ENCODE measurements at places on chromosomes 6 and 20.

GRCh38 chr6:26553635-26554446, 15.7 kb downstream of the HMGN4 start:
- peak; percentile 73 for DNase-seq

DNA sequence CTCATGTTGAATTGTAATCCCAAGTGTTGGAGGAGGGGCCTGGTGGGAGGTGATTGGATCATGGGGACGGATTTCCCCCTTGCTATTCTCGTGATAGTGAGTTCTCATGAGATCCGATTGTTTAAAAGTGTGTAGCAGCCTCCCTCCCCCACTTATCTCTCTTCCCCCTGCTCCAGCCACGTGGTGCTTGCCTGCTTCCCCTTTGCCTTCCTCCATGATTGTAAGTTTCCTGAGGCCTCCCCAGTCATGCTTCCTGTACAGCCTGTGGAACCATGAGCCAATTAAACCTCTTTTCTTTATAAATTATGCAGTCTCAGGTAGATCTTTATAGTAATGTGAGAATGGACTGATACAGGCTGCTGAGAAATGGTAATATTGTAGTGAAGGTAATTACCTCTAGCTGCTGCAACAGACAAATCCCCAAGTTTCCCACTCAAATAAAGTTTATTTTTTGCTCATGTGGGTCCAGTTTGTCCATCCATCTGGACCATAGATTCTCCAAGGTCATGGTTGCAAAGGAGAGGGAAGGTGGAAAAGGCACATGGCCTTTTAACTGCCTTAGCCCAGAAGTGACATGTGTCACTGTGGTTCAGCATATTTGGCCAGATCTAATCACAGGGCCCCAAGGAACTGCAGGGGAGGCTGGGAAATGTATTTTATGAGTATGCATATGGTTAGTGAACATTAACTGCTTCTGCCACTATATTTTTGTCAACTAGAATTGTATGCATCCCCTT, 89.2 kb downstream of the TRMT11 start:
- DNase-seq: no peak

DNA sequence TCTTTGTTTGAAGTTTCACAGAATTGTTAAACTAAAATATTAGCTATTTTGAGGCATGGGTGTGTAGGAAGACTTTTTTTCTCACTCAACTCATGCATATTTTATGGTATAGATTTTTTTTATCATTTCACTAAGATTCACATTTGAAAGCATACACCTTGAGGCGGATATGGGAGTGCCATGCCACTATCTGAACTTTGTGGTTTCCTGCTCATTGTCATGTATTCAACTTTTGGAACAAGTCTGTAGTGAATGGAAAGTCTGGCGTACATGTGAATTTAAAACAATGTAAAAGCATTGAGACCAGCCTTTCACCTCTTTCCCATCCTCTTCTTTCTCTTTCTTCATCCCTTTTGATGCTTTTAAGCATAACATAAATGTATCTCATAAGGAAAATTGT, 147.9 kb downstream of the TPBG start:
- no peak for DNase-seq

GRCh38 chr20:34525709-34526416, 9.6 kb downstream of the DYNLRB1 start:
- no peak for DNase-seq

DNA sequence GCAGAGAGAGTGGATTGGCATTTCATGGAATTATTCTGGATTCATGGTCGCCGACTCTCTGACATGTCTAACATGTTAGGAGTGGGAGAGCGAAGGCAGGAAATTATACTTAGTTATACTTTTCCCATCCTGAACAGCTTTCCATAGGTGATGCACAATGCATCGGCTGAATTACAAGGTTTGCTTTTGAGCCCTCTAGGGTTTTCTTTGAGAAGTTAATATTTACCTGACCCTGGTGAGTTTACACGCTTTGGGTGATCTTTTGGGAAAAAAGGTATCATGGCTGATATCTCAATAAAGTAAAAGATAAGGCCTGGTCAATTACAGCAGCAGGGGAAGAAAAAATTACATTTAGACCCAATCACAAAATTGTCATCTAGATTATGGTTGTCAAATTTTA, 14.0 kb upstream of the NKX2-2 start:
- DNase-seq: no peak

- no peak for DNase-seq
Observed at GRCh38 chr6:122122686-122123085, 276.8 kb upstream of the HSF2 start.

DNA sequence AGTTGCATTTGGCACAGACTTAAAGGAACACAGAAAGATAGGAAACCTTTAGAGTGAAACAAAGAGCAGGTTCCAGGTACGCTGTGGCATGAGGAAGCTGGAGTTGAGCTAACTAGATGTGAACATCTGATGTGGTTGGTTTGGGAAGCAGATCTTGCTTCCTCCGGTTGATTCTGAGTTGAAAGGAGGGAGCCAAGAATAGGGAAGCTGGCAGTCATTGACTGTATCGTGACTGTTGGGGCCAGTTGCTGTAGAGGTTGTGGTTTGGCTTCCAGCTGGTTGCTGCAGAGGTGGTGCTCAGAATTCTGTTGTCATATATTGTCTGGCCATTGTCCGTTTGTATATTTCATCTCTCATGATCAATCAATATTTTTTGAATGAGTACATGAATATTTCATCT, 325.9 kb downstream of the PLCB1 start:
- DNase-seq: no peak

DNA sequence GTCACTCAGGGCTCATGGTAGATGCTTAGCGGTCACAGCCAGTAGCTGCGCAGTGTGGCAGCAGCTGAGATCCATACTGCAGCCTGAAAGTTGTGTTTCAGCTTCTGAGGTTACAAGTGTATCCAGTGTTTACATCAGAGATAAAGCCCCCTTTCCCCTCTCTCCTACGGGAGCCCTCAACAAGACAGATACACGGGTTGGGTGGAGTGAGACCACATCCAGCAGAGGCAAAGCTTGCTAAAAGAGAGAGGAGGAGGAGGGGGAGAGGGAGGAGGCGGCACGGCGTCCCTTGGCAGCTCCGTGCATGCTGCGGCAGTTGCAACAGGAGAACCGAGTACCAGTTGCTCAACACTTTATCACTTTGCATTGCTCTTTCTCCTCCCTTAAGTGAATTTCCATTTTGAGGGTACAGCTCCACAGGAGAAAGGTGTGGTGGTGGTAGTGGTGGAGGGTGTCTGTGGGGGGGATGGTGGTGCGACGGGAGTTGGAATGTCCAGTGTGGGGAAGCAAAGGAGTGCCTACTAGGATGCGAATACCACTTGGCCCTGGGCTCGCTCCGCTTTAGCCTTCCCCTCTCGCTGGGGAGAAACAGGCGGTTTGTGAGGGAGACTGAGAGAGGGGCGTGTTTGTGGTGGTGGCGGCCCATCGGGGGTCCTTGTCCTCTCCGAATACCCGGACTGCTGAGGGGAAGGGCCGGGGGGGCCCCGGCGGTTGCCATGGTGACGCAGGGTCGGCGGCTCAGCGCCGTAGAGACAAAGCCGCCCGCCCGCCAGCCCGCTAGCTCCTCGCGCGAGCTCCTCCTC, 405 bp upstream of the RNF182 start:
- peak; percentile 14 for DNase-seq

- DNase-seq: no peak
Observed at GRCh38 chr6:35727231-35727934, 9.4 kb upstream of the ARMC12 start.

DNA sequence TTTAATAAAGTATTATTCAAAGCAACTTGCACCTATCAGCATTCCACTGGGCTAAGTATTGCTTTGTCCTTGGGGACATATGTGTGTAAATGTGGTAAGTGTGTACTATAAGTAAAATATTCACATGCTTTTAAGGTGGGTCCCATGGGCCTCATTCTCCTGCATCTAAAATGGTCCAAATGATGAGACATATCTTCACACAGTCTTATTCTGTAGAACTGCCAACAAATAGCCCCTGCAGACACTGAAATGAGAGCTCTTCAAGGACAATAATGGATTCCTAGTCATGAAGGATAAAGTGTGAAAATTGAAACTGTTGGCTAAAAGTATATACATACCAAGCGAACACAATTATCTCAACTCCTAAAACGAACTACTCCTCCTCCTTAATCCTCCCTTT, 81.8 kb downstream of the SMLR1 start:
- DNase-seq: no peak

- no peak for DNase-seq
Observed at GRCh38 chr6:148440877-148441453, 98.3 kb downstream of the SASH1 start.

DNA sequence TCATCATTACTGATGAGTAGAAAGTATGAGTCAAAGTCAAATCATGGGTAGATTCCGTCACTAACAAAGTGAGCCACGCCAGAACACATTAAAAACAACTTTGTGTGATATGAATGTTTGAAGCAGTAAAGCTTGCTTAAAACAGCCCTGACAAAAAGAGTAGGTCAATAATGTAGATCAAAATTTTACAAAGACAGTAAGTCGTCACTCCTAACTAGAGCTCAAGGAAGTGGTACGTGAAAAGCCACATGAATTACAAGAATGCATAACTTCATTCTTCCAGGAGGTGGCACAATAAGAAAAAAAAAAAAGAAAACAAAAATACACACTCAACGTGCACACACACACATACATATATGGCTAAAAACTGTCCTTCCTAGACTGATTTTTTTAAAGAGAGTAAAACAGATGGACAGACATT, 69.9 kb downstream of the HACE1 start:
- no peak for DNase-seq

- no peak for DNase-seq
Observed at GRCh38 chr6:146381486-146381885, 162.1 kb upstream of the RAB32 start.

DNA sequence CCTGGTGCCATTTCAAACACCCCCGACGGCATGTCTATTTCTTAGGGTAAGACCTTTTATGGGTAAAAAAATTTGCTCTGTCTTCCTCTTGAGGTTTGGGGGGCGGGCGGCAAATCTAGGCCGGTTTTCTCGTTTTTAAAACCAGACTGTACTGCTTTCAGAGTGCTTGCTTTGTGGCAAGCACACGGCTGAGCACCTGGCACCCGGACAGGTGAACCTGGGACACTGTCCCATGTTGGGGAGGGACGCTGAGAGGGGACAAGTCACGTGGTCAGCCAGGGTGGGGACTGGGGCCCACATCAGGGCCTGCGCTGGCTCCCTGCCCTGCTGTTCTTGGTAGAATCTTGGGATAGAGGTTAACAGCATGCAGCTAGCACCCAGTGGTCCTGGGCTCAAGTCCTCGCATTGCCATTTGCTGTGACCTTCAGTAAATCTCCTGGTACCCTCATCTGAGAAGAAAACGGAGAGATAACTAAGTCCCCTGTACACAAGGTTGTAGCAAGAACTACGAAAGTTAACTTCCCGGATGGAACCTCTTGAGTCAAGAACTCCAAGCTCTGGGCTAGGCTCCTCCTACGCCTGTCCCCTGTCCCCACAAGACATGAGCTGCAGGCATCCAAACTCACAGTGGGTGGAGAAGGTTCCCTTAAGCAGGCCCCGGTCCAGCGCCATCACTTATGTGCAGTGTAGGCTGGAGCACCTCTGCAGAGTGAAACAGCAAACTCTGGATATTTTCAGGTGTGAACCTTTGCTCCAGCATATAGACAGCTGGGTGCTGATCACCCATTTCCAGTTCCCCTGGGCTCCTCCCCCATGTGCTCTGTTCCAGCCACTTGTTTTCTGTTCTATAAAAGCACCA, 41.7 kb downstream of the PMEPA1 start:
- no peak for DNase-seq

DNA sequence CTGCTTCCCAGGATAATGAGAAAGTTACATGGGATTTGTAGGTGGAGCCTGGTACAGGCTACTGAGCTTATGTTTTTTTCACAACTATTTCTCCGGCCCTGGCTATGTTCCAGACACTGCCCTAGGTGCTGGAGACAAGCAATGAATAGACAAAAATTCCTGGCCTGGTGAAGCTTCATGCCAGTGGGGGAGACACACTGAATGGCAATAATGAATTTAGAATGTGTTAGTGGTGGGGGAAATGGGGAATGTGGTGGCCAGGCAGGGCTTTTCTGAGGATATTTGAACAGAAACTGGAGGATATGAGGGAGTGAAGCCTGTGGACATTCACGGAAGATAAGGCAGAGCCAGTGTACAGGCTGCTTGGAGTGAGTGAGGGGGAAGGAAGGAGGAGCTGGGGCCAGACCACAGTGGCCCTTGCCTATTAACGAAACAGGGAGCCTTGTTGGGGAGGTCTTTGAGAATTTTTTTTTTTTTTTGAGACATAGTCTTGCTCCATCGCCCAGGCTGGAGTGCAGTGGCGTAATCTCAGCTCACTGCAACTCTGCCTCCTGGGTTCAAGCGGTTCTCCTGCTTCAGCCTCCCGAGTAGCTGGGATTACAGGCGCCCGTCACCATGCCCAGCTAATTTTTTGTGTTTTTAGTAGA, 6.6 kb downstream of the FOXS1 start:
- no peak for DNase-seq

DNA sequence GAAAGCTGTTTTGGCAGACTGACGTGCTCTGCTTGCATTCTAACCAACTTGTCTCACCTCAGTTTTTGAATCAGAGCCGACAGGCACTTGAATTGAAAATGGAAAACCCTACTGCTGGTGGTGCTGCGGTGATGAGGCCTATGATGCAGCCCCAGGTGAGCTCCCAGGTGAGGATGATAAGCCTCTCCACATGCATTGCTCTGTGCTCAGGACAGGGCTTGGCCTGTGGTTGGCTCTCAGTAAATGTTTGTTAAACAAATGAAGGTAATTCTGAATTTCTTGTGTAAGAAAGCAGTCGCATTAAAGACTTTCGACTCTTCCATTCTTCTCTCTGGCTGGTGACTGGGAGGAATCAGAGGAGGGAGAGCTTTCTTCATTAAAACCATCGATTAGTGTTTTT, 136.3 kb downstream of the SULF2 start:
- no peak for DNase-seq

DNA sequence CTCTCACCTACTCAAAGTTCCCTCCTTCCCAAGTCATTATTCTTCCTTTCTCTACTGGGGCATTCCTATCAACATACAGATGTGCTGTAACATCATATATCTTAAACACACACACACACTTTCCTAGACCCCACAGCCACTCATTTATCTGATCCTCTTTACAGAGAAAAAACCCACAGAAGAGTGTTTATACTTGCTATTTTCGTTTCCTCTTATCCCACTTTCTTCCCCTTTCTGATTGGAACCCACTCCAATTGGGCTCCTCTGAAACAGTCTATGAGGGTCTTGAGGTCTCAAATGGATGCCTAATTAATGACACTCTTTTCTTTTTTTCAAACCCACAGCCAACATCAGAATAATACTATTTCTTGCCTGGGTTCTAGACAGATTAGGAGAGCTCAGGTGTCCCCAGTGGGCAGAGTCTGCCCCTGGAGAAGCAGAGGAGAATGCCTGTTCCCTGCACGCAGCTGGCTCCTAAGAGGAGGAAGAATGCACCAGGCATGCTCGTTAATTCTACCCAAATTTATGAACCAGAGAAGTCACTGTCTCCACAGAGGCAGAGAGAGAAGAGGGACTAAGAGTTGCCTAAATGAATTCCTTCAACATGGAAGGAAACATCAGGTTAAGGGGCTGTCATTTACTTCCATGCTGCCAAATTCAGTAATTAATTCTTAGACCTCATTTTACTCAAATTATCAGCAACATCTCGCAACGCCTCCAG, 65.9 kb downstream of the CRYBG1 start:
- no peak for DNase-seq

- DNase-seq: no peak
Observed at GRCh38 chr6:154347981-154348380, 8.6 kb downstream of the IPCEF1 start.

GRCh38 chr6:4640139-4640538, 136.1 kb upstream of the CDYL start:
- no peak for DNase-seq

GRCh38 chr6:26363882-26364701, 906 bp upstream of the BTN3A2 start:
- DNase-seq: no peak
